ENCODE measurements at places on chromosomes 12 and 14. TPM values are rescaled to one million over a fixed set of nuclear protein-coding genes. Genes with fewer than 3 reads are reported as not detected.
A peak's percentile ranks its signal among the peaks of the same experiment; 100 is the strongest.

DNA sequence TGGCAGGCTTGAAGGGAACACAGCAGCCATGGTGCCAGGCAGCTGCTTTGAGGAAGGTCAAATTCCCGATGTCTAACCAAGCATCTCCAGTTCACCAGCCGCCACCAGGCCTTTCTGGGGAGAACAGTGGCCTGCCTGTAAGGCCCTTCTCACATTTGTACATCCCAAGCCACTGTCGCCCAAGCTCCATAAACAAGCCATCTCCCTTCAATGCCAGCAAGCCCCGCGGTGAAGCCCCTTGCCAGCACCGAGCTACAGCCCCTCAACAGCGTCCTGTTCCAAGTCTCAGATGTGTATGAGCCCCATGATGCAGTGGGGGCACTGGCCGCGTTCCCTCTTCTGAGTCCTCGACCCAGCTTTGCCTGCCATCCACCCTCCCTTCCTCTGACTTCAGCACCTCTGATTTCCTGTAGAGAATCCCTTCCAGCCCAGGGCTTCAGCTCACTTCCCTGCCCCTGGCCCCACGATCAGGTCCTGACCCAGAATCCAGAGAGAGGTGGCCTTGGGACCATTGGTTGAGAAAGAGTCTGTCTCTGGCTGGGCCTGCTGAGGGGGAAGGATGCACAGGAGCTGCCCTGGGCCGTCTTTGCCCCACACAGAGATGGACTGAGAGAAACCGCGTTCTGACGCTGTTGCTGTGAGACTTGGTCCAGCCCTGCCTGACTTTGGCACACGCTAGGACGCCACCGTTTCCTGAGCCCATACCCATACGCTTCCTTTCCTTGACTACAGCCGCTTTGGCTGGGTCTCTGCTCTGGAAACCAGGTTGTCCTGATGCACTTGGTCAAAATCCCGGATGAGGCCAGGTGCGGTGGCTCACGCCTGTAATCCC lies 1.9 kb upstream of the MMP17 start:
- H3K27ac ChIP-seq: no peak overlapping the region
- no peaks in the 10 kb centered on the region for H3K36me3 ChIP-seq
- H3K27me3 ChIP-seq: peaks cover 4% of the 10 kb centered on the region
- DNase-seq: no peak
- peaks cover 12% of the 10 kb centered on the region for H3K4me1 ChIP-seq

The CKB gene
- total RNA-seq: 2.4 TPM

- H3K4me1 ChIP-seq: peaks cover 15% of the 10 kb centered on the region
- no peaks in the 10 kb centered on the region for H3K36me3 ChIP-seq
- no peak overlapping the region for H3K4me3 ChIP-seq
- no peak for DNase-seq
- no peaks in the 10 kb centered on the region for H3K27me3 ChIP-seq
- no peak overlapping the region for H3K27ac ChIP-seq
Measured at GRCh38 chr14:75208843-75209242, 32.4 kb upstream of the TMED10 start.

DNA sequence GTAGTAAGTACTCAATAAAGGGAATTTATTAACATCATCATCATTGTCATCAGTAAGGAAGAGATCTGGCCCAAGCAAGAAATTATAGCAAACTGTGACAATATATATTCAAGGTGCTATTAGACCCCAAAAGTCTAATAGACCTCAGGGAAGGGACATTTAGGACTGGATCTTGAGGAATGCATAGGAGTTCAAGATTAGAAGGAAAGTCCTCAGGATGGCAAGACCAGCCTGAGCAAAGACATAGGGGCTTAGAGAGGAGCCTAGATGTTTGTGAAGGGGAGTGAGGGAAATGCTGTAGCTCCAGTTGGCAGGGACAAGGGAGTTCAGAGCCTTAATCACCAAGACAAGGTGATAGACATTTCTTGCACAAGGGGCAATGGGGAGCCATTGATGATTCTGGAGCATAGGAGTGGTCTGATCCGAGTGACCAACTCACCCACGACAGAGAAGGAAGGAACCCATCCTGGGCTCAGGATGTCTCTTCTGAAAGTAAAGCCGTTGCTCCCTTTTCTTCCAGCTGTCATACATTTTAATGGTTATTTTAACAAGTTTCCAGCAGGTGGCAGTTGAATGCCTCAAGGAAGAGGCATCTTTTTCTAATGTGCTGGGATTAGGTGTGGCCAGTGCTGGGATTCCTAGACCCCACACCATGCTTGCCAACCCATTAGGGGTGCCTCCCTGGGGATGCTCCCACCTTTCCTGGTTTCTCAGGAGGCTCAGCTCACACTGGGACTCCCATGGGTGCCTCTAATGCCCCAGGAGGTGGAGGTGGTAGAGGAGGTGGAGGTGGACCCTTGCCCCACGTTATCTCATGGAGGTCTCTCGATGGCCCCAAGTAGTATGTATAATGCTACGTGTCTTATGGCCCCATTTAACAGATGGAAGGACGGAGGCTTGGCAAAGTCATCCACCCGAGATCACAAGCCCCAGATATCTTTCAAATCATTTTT lies 37.8 kb downstream of the PHETA1 start:
- no peaks in the 10 kb centered on the region for H3K27me3 ChIP-seq
- no peak overlapping the region for H3K4me3 ChIP-seq
- no peaks in the 10 kb centered on the region for H3K36me3 ChIP-seq
- no peaks in the 10 kb centered on the region for H3K4me1 ChIP-seq
- H3K27ac ChIP-seq: no peak overlapping the region

GRCh38 chr12:25785134-25785533 lies 173.3 kb upstream of the RASSF8 start:
- peak overlapping the region; percentile 20 for H3K27ac ChIP-seq
- H3K4me1 ChIP-seq: peaks cover 37% of the 10 kb centered on the region
- DNase-seq: peak; percentile 47

GRCh38 chr12:100904270-100904669 lies 109.7 kb downstream of the ANO4 start:
- H3K4me1 ChIP-seq: no peaks in the 10 kb centered on the region
- no peak overlapping the region for H3K4me3 ChIP-seq
- H3K27ac ChIP-seq: no peak overlapping the region
- H3K27me3 ChIP-seq: no peaks in the 10 kb centered on the region

DNA sequence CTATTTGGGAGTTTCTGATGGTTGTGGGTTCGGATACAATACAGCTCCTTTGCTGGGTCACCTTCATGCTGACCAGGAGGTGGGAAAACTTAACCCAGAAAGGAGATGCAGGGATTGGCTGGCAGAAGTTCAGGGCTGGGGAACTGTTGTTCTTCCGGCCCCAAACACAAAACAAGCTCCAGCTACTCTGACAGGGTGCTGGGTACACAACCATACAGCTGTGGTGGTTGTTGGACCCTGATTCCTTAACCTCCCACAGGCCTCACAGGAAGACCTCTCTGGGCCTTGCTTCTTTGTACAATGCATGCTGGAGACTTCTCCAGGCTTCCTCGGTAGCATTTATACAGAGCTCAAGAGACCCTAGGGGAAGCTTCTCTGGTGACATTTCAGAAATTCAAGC lies 47.6 kb downstream of the CPM start:
- no peak overlapping the region for H3K27ac ChIP-seq
- no peaks in the 10 kb centered on the region for H3K4me1 ChIP-seq
- H3K27me3 ChIP-seq: peaks cover 12% of the 10 kb centered on the region
- no peaks in the 10 kb centered on the region for H3K36me3 ChIP-seq
- H3K4me3 ChIP-seq: no peak overlapping the region
- no peak for DNase-seq

The HOXC4 gene
- total RNA-seq: not detected

- no peaks in the 10 kb centered on the region for H3K36me3 ChIP-seq
- no peak for DNase-seq
- no peaks in the 10 kb centered on the region for H3K27me3 ChIP-seq
- H3K4me3 ChIP-seq: no peak overlapping the region
- H3K4me1 ChIP-seq: peaks cover 40% of the 10 kb centered on the region
- H3K27ac ChIP-seq: no peak overlapping the region
Measured at GRCh38 chr12:104482113-104482512, 25.4 kb downstream of the CHST11 start.

DNA sequence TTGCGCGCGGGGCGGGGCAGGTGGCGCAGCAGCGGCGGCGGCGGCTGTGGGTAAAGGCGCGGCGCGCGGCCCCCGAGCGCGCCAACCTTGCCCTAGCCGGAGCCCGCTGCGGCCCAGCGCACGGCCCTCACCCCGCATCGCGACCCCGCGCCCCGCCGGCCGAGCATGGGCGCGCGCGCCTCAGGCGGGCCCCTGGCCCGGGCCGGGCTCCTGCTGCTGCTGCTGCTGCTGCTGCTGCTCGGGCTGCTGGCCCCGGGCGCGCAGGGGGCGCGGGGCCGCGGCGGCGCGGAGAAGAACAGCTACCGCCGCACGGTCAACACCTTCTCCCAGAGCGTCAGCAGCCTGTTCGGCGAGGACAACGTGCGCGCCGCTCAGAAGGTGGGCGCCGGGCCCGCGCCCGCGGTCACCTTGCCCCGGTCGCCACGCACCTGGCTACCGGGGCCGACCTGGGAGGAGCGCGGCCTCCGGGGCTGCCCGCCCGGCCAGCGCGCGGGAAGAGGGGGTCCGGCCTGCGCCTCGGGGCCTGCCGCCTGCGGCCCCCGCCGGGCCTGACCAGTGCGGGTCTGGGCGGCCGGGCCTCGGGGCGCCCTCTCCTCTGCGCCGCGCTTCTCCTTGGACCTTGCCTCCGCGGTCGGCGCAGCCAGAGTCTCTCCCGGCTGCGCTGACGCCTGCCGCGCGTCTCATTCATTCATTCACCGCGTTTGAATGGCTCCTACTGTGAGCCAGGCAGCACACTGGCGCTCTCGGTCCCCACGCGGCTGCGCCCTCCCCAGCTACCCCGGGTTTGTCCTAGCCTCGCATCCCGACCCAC lies at the start of gene BRI3BP:
BRI3BP (plus strand) TSS at position 20 of the 811 bp plus-strand sequence; CDS start at position 166, 146 bp downstream.
- H3K27me3 ChIP-seq: no peaks in the 10 kb centered on the region
- no peak within 1 kb of the TSS for H3K27ac ChIP-seq
- H3K4me1 ChIP-seq: peaks cover 18% of the 10 kb centered on the region
- no peaks in the 10 kb centered on the region for H3K36me3 ChIP-seq
- peak; percentile 36 for DNase-seq
- peak within 1 kb of the TSS; percentile 79 for H3K4me3 ChIP-seq

The BDKRB2 gene
- 0.39 TPM for total RNA-seq
